Colonic mucosa (tissue), 4 donors: ENCODE measurements at places on chromosomes 5 and 9. TPM values are rescaled to one million over a fixed set of nuclear protein-coding genes. Genes with fewer than 3 reads are reported as not detected.

DNA sequence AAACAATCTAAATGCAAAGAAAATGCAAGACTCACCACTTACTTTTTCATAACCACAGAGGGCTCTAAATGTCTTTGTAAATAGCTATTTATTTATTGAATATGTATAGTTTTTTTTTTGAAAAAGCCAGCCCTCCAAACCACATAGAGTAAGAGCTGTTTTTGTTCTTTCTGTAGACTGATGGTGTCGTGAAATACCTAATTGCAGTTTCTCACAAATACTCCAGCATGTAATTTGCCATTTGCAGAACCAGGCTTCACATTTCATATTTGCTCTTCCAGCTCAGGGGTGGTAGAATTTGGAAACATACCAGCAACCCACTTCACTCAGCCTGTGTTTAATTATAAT, 159.8 kb downstream of the TMC1 start:
- no peak overlapping the region for H3K27ac ChIP-seq
- DNase-seq: no peak
- no peaks in the 10 kb centered on the region for H3K4me1 ChIP-seq
- no peaks in the 10 kb centered on the region for H3K36me3 ChIP-seq
- H3K27me3 ChIP-seq: no peaks in the 10 kb centered on the region
- no peak overlapping the region for H3K4me3 ChIP-seq

GRCh38 chr5:152051499-152052454, 127.1 kb upstream of the GLRA1 start:
- H3K27me3 ChIP-seq: no peaks in the 10 kb centered on the region
- H3K4me1 ChIP-seq: no peaks in the 10 kb centered on the region
- no peak overlapping the region for H3K27ac ChIP-seq
- no peak for DNase-seq
- H3K36me3 ChIP-seq: no peaks in the 10 kb centered on the region

GRCh38 chr9:78363221-78363620, 66.3 kb downstream of the PSAT1 start:
- no peaks in the 10 kb centered on the region for H3K27me3 ChIP-seq
- no peak overlapping the region for H3K4me3 ChIP-seq

- H3K36me3 ChIP-seq: no peaks in the 10 kb centered on the region
- no peaks in the 10 kb centered on the region for H3K4me1 ChIP-seq
- H3K27me3 ChIP-seq: no peaks in the 10 kb centered on the region
- H3K27ac ChIP-seq: no peak overlapping the region
- no peak overlapping the region for H3K4me3 ChIP-seq
- no peak for DNase-seq
Measured at GRCh38 chr5:112275671-112276070, 143.4 kb downstream of the EPB41L4A start.

DNA sequence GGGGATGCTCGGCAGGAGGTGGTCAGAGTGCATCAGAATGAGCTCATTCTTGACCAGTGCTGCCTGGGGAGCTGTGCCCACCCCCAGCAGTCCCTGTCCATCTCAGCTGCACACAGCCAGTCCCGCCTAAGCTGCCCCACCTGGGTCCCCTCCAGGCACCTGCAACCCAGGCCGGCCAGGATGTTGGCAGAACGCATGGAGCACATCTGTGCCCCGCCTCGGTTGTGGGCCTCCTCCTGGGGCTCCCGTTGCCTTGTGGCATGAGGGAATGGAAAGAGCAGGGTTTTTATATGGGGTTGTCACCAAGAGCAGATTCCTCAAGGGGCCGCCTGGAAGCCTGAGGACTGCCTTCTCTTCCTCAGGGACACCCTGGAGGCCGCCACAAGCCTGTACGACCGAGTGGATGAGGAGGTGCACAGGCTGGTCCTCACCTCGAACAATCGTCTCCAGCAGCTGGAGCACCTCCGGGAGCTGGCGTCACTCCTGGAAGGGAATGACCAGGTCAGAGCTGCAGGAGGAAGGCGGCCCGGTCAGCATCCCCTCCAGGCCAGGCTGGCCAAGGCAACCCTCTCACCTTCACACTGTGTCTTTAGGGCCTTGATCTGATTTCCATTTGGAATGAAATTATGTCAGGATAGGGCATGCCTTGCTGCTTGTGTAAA, 34.8 kb upstream of the LRRC14B start:
- no peaks in the 10 kb centered on the region for H3K27me3 ChIP-seq
- H3K4me3 ChIP-seq: no peak overlapping the region
- H3K36me3 ChIP-seq: no peaks in the 10 kb centered on the region
- DNase-seq: peak; percentile 12

DNA sequence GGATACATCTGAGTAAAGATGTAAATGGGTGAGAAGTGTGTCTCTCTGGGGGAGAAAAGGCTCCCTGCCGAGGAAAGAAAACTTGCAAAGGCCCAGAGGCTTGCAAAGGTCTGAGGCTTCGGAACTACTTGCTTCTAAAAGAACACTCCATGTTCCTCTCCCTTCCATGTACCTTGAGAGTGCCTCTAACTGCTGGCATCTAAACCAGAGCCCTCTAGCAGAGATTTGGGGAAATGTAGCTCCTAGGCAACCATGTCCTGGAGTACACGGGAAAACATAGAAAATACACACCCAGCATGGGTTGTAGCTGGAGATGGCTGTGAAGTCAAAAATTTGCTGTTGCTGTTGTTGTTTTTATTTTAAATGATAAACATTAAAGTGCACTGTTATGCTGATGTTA, 151.6 kb downstream of the SYK start:
- H3K4me3 ChIP-seq: no peak overlapping the region
- no peak for DNase-seq
- no peaks in the 10 kb centered on the region for H3K27me3 ChIP-seq
- no peak overlapping the region for H3K27ac ChIP-seq
- H3K36me3 ChIP-seq: no peaks in the 10 kb centered on the region

- H3K27ac ChIP-seq: no peak overlapping the region
- no peaks in the 10 kb centered on the region for H3K4me1 ChIP-seq
- no peak for DNase-seq
- no peaks in the 10 kb centered on the region for H3K36me3 ChIP-seq
- no peak overlapping the region for H3K4me3 ChIP-seq
Measured at GRCh38 chr5:34666392-34667080, 10.4 kb downstream of the RAI14 start.

DNA sequence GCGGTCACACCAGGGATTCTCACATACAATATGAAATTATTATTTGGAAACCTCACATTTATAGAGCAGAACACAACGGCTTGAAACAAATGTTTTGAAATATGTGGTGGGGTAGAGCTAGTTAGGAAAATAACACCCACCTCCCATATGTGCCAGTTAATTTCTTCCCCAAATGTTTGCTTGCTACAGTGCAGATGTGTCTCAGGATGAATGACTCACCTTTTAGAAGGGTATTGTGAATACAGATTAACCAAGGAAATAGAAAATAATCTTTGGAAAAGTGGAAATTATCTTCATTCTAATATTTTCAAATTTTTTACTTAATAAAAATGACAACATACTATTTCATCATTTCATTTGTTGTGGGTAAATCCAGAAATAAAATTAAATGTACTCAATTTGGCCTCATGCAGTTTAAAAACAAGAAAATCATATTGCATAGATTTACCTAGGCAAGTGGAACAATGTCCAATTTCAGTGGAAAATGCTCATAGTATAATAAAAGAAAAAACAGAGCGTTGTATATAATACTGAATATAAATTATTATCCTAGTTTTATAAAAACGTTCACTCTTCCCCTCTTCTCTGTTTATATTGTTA, 39.3 kb upstream of the RICTOR start:
- no peak overlapping the region for H3K4me3 ChIP-seq
- H3K27ac ChIP-seq: no peak overlapping the region
- no peaks in the 10 kb centered on the region for H3K27me3 ChIP-seq
- H3K4me1 ChIP-seq: no peaks in the 10 kb centered on the region

GRCh38 chr9:105993116-105993854, 298.9 kb downstream of the TMEM38B start:
- no peaks in the 10 kb centered on the region for H3K36me3 ChIP-seq
- no peaks in the 10 kb centered on the region for H3K4me1 ChIP-seq
- no peak overlapping the region for H3K4me3 ChIP-seq
- no peak for DNase-seq
- no peaks in the 10 kb centered on the region for H3K27me3 ChIP-seq
- H3K27ac ChIP-seq: no peak overlapping the region

DNA sequence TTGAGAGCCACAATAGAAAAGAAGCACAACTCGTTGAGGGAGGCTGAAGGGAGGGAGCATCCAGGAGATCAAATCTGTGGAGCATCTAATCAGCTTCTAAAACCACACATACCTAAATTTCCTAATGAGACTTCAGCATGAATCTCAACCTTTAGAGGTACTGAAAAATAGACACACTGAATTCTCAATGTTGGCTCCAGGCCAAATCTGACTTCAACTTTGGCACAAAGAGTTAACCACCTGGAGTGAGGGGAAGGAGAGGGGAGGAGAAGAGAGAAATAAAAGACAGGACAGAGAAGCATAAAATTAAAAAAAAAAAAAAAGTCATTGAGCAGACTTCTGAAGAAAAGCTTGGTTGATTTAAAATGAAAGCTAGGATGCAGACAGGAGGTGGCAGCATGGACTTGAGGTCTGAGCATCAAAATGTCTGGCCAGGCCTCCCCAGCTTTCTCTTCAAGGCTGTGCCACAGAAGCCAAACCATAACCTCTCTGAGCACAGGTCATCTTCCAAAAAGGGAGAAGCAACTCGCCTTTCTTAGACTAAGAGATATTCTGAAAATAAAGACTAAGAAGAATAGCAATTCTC, 205.6 kb downstream of the DENND1A start:
- no peaks in the 10 kb centered on the region for H3K27me3 ChIP-seq
- no peak overlapping the region for H3K4me3 ChIP-seq
- no peak overlapping the region for H3K27ac ChIP-seq
- no peak for DNase-seq

The PPP3R2 gene
- total RNA-seq: not detected

The FRRS1L gene
- total RNA-seq: 0.12 TPM

The JAKMIP2 gene
- total RNA-seq: 1.3 TPM

The OR1Q1 gene
- not detected for total RNA-seq

The FOXD4L3 gene
- not detected for total RNA-seq

The PCDHA11 gene
- not detected for total RNA-seq
